ENCODE measurements at places on chromosomes 16 and 17. TPM values are rescaled to one million over a fixed set of nuclear protein-coding genes. Genes with fewer than 3 reads are reported as not detected.

CFAP97D1 gene
- total RNA-seq, result not detected

GRAP gene
- 21.2 TPM for total RNA-seq

CHST5 gene
- not detected for total RNA-seq

KRTAP3-2 gene
- not detected for total RNA-seq

FOXF1 gene
- total RNA-seq, result 0.29 TPM

PRR14 gene
- total RNA-seq, result 1.0 TPM

ST6GALNAC2 gene
- 9.5 TPM for total RNA-seq

GSG1L2 gene
- not detected for total RNA-seq

KCNG4 gene
- total RNA-seq, result not detected

BEAN1 gene
- total RNA-seq, result not detected

CDH11 gene
- 661 TPM for total RNA-seq

DNA sequence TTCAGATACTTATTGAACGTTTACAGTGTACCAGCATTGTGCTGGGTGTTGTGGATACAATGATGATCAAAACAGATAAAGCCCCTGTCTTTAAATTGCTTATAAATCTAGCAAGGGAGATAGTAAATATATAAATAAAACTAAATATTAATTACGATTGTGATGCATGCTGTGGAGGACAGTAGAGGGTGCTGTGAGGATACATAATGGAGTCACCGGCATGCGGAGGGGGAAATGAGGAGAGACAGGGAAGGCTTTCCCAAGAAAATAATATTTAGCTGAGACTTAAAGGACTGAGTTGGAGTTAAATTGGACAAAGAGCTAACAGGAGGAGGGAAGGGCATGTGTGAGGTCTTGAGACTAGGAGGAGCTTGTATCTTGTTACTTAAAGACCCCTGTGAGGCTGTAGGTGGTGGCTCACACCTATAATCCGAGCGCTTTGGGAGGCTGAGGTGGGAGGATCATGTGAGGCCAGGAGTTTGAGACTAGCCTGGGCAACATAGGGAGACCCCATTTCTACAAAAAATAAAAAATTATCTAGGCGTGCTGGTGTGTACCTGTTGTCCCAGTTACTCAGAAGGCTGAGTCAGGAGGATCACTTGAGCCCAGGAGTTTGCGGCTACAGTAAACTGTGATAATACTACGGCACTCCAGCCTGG lies 2.4 kb downstream of the DHRS7B start:
- H3K27ac ChIP-seq, result no peak overlapping the region
- H3K27me3 ChIP-seq, result no peaks in the 10 kb centered on the region
- H3K36me3 ChIP-seq, result no peaks in the 10 kb centered on the region
- peak; percentile 32 for DNase-seq
- no peaks in the 10 kb centered on the region for H3K4me1 ChIP-seq

DNA sequence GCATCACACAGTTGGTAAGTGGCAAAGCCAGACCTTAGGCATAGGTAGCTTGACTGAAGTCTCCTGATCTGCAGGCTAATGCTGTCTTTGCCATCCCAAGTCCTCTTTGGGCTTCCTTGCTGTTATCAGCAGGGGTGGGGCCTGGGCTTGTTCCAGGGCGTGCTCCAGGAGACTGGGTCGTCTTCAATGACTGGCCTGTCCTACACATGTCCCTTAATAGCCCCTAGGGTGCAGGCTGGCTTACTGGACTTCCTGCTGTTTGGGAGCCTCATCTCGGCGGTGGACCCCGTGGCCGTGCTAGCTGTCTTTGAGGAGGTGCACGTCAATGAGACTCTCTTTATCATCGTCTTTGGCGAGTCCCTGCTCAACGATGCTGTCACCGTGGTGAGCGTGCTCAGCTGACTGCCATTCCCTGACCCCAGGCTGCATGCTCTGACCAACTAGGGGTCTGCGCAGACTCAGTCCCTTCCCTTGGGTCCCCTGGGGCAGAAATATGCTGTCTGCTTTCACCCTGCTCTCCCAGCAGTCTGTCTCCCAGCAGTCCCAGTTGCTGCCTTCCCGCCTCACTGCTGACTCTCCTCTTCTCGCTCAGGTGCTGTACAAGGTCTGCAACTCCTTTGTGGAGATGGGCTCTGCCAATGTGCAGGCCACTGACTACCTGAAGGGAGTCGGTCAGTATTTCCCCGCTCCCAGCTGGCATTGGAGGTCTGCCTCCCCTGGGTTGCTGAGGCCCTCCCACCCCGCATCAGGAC lies 6.2 kb downstream of the SLC9A5 start:
- H3K36me3 ChIP-seq, result no peaks in the 10 kb centered on the region
- no peak overlapping the region for H3K27ac ChIP-seq
- no peaks in the 10 kb centered on the region for H3K4me1 ChIP-seq

- no peak overlapping the region for H3K4me3 ChIP-seq
- no peaks in the 10 kb centered on the region for H3K4me1 ChIP-seq
- no peaks in the 10 kb centered on the region for H3K36me3 ChIP-seq
- H3K27ac ChIP-seq, result no peak overlapping the region
- H3K27me3 ChIP-seq, result no peaks in the 10 kb centered on the region
These were observed 106.9 kb downstream of the RGS9 start for GRCh38 chr17:65243838-65244625.

DNA sequence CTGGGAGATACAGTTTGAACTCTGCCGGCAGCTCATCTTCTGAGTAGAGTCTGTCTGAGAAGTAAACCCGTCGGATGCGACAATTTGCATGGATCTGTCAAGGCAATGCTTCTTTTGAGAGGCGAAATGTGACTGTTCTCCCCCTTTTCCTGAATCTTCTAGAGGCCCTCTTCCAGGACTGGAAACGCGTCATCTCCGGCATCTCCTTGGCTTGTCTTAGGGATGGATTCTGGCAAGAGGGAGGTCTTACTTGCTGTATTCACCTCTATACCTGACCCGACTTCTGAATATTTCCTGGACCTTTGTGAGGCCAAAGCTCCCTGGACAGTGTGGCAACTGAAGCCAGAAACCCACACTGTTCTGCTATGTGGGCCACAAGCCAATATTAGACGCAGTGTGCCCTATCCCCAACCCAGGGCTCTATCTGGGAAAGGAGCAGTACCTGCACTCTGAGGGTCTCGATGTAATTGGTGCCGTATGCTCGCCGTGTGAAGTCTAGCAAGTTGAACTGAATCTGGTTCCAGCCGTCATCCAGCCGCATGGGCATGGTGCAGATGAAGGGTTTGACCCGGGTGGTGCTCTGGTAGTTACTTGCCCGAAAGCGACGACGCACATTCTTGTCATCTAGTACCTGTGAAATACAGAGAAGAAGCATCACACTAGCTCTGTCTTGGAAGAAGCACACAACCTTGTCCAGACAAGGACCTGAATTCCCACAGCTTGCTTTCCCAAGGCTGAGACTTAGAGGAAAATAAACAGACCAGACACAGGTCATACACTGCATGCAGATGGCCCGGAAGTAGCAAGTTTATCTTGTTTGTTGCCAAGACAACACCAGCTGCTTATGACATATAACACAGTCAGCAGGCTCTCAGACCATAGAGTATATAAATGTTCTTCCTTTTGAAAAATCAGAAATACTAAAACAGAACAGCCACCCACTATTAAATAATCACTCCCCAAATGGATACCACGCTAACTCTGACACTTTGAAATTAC lies 14.1 kb downstream of the CFAP20 start:
- H3K27ac ChIP-seq, result peak overlapping the region; percentile 37
- H3K4me3 ChIP-seq, result no peak overlapping the region
- H3K4me1 ChIP-seq, result peaks cover 2% of the 10 kb centered on the region
- H3K36me3 ChIP-seq, result no peaks in the 10 kb centered on the region
- no peaks in the 10 kb centered on the region for H3K27me3 ChIP-seq

- H3K36me3 ChIP-seq, result no peaks in the 10 kb centered on the region
- no peaks in the 10 kb centered on the region for H3K4me1 ChIP-seq
- H3K27ac ChIP-seq, result peak overlapping the region; percentile 52
- H3K4me3 ChIP-seq, result no peak overlapping the region
These were observed 17.7 kb downstream of the CCL17 start for GRCh38 chr16:57422026-57422944.

DNA sequence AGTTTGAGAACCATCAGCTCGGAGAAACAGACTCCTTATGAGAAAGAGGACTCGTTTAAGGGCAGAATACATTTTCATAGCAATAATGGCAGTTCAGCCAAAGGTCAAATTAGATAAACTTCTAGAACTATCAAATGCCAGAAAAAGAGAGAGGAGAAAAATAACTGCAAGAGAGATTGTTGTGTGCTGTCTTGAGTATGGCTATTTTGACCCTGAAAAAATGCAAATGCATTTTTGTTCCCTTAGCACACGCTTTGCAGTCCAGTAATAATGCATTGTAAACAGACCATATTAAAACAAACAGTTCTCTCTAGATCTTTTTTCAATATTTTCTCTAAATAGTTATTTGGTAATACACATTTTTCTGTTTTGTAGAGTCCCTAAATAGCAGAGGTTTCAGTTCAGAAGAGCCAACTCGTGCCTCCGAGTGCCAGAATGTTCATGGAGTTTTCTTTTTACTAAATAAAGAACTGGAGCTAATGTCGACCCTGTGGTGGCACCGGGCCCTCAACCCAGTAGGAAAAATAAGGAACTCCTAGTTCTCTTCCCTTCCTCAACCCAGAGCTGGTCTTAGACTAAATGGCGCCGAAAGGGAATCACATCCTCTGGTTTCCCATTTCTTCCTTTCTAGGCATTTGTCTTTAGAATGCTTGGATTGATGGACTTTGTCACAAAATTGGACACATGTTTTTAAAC lies 298.0 kb downstream of the MAP2K4 start:
- DNase-seq, result no peak
- H3K27me3 ChIP-seq, result no peaks in the 10 kb centered on the region
- no peaks in the 10 kb centered on the region for H3K36me3 ChIP-seq
- H3K4me3 ChIP-seq, result no peak overlapping the region
- H3K27ac ChIP-seq, result peak overlapping the region; percentile 28

GRCh38 chr16:2214719-2214968 lies at the start of gene PGP:
TSS of gene PGP (minus strand) at chr16:2214840. CDS start at chr16:2214777, 63 bp downstream.
- H3K4me3 ChIP-seq, result peak within 1 kb of the TSS; percentile 74
- no peak for DNase-seq
- peak within 1 kb of the TSS; percentile 95 for H3K27ac ChIP-seq
- H3K4me1 ChIP-seq, result peaks cover 12% of the 10 kb centered on the region
- H3K27me3 ChIP-seq, result no peaks in the 10 kb centered on the region

GRCh38 chr17:19341641-19342610 lies 20.6 kb downstream of the B9D1 start:
- peaks cover 27% of the 10 kb centered on the region for H3K4me1 ChIP-seq
- H3K27me3 ChIP-seq, result no peaks in the 10 kb centered on the region
- H3K4me3 ChIP-seq, result no peak overlapping the region
- H3K36me3 ChIP-seq, result no peaks in the 10 kb centered on the region
- DNase-seq, result peak; percentile 34

GRCh38 chr17:80319999-80320344 lies 59.3 kb downstream of the RNF213 start:
- H3K4me3 ChIP-seq, result no peak overlapping the region
- no peaks in the 10 kb centered on the region for H3K36me3 ChIP-seq
- H3K4me1 ChIP-seq, result no peaks in the 10 kb centered on the region
- H3K27ac ChIP-seq, result no peak overlapping the region
- no peak for DNase-seq
- no peaks in the 10 kb centered on the region for H3K27me3 ChIP-seq

- H3K4me1 ChIP-seq, result no peaks in the 10 kb centered on the region
- H3K27ac ChIP-seq, result peak overlapping the region; percentile 92
- H3K36me3 ChIP-seq, result no peaks in the 10 kb centered on the region
- DNase-seq, result no peak
These were observed 1.0 kb downstream of the MYOCD start for GRCh38 chr17:12666718-12667117.

- no peaks in the 10 kb centered on the region for H3K4me1 ChIP-seq
- no peak within 1 kb of the TSS for H3K27ac ChIP-seq
- no peaks in the 10 kb centered on the region for H3K36me3 ChIP-seq
- no peaks in the 10 kb centered on the region for H3K27me3 ChIP-seq
- H3K4me3 ChIP-seq, result peak within 1 kb of the TSS; percentile 35
These were observed at the start of gene DHRS11 for GRCh38 chr17:36591434-36592315. TSS of gene DHRS11 (plus strand) at chr17:36591879. CDS start at chr17:36592010, 131 bp downstream.

DNA sequence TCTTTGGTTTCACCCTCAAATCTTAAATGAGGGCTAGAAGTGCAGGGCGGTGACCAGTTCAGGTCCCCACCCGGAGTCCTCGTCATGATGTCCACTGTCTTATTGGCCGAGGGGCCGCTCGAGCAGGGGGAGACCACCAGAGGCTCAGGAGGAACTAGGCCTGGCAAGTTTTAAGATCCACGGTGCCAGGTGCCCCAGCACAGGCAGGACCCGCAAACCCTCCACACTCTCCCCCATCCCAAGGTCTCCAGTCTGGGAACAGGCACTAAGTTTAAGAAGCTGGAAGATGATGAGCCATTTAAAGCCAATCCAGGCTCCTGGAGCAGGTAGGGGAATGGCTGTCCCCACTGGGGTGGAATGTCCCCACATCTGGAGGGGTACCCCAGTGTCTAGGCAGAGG lies 4.1 kb downstream of the DLX3 start:
- H3K27ac ChIP-seq, result no peak overlapping the region
- peaks cover 19% of the 10 kb centered on the region for H3K27me3 ChIP-seq
- no peaks in the 10 kb centered on the region for H3K4me1 ChIP-seq
- no peak for DNase-seq
- H3K36me3 ChIP-seq, result no peaks in the 10 kb centered on the region
- H3K4me3 ChIP-seq, result no peak overlapping the region
